T-helper 9 cell (primary cell): ENCODE measurements at places on chromosomes 13 and 19.

DNA sequence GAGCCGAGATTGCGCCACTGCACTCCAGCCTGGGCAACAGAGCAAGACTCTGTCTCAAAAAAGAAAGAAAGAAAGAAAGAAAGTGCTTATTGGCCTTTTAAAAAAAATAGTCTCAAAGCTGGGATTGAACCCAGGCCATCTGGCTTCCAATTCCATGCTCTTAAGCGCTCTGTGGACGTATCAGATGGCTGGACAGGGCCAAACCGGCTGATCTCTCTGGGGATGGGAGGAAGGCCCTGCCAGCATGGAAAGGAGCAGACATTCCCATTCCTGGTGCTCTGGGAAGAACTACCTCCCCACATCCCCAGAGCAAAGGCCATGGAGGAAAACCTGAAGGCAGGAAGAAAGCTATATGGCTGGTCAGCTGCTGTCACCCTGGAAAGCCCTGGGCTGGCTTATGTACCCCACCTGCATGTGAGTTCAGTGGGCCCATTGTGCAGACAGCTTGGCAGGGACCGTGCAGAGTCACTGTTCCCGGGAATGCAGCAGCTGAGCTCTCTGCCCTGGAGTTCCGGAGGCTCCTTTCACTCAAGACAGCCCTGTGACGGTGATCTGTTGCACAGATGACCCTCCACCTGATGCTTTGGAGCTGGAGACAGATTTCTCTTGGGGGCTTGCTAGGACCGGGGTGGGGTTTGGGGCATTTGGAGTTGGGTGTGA is 84.3 kb downstream of the SIPA1L3 start:
- no peak for DNase-seq

DNA sequence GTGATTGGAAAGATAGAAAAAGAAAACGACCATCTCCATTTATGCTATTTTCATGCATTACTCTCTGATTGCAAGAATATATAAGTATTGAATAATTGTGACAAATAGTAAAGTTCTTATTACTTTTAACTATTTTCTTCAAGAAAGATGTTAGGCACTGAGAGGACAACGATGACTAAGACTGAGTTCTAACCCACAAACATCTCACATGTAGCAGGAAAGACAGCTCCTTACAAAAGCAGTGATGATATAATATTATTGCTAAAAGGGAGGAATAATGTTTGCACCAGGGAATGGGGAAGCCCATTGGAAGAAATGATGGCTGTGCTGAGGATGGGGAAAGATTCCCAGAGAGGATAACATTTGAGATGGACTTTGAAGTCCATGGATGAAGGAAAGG is 22.6 kb downstream of the RXFP2 start:
- no peak for DNase-seq

GRCh38 chr19:53156850-53157249 is 2.0 kb downstream of the ZNF347 start:
- no peak for DNase-seq

GRCh38 chr13:67440236-67440975 is 210.3 kb upstream of the PCDH9 start:
- no peak for DNase-seq

DNA sequence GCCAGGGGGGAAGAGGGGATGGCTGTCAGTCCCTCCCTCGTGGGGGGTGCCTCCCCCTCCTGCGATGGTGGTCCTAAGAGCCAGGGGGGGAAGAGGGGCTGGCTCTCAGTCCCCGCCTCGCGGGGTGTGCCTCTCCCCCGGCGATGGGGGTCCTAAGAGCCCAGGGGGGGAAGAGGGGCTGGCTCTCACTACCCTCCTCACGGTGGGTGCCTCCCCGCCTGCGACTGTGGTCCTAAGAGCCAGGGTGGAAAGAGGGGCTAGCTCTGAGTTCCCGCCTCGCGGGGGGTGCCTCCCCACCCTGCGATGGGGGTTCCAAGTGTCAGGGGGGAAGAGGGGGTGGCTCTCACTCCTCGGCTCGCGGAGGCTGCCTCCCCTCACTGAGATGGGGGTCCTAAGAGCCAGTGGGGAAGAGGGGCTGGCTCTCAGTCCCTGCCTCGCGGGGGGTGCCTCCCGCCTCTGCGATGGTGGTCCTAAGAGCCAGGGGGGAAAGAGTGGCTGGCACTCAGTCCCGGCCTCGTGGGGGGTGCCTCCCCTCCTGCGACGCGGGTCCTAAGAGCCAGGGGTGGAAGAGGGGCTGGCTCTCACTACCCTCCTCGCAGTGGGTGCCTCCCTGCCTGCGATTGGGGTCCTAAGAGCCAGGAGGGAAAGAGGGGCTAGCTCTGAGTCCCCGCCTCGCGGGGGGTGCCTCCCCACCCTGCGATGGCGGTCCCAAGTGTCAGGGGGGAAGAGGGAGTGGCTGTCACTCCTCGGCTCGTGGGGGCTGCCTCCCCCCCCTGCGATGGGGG is 2325.6 kb upstream of the PCDH20 start:
- DNase-seq: no peak

- DNase-seq: peak; percentile 86
These were observed 625 bp upstream of the ZNF20 start for GRCh38 chr19:12140545-12141404.

DNA sequence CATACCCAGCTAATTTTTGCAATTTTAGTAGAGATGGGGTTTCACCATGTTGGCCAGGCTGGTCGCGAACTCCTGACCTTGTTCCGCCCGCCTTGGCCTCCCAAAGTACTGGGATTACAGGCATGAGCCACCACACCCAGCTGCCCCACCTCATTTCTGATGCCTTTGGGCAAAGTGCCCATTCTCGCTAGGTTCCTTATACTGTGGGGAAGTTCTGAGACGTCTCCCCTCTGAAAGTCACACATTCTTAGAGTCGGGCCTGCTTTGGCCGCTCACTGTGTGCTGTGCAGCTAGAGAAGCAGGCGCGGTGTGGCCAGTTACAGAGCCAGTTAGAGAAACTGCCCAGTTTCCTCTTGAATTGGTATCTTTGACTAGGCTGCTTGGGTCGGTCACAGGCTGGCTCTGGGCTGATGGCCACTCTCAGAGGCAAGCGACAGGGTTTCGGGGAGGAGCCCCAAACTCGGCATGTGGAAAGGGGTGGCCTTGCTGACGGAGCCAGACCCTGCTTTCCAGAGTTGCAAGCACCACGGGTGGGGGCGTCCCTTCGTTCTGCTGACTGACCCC is 18.0 kb downstream of the PRAM1 start:
- DNase-seq: no peak

DNA sequence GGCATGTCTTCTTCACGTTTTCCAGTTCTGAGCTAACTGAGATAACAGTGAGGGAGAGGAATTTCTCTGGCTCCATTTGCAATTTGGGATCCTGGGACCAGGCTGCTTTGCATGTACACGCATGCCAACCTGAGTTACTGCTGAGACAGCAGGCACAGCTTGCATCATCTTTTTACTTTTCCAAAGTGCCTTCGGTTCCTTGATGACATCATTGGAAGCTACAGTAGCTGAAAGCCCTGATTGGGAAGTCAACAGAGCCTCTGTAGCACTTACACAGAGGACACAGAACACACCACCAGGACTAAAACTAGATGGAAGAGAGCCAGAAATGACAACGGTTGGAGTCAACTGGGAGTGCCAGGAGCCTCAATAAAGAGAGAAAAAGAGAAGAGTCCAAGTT is 399.1 kb upstream of the GPC6 start:
- DNase-seq: no peak

DNA sequence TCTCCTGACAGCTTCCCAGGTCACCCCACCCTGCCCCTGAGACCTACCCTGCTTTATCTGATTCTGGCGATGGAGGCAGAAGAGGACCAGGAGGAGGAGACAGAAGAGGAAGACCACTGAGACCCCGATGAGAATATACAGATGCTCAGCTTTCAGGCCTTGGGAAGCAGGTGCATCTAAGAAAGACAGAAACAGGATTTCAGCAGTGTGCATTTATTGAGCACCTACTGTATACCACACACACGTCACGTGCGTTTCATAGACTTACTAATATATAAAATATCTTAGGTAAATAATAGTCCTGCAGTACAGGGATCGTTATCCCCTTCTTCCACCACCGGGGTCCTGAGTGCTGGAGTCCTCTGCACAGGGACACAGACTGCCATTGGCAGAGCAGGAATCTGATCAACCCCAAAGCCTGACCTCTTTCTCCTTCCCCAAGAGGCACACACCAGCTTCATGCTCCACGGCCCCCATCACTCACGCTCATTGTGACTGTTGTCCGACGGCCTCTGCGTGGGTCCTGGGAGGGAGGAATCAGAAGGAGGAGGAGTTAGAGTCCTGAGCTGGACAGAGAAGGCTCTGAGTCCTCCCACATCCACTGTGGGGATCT is 8.2 kb downstream of the LAIR1 start:
- DNase-seq: no peak

GRCh38 chr13:33228648-33229445 is 56.7 kb downstream of the STARD13 start:
- DNase-seq: no peak

DNA sequence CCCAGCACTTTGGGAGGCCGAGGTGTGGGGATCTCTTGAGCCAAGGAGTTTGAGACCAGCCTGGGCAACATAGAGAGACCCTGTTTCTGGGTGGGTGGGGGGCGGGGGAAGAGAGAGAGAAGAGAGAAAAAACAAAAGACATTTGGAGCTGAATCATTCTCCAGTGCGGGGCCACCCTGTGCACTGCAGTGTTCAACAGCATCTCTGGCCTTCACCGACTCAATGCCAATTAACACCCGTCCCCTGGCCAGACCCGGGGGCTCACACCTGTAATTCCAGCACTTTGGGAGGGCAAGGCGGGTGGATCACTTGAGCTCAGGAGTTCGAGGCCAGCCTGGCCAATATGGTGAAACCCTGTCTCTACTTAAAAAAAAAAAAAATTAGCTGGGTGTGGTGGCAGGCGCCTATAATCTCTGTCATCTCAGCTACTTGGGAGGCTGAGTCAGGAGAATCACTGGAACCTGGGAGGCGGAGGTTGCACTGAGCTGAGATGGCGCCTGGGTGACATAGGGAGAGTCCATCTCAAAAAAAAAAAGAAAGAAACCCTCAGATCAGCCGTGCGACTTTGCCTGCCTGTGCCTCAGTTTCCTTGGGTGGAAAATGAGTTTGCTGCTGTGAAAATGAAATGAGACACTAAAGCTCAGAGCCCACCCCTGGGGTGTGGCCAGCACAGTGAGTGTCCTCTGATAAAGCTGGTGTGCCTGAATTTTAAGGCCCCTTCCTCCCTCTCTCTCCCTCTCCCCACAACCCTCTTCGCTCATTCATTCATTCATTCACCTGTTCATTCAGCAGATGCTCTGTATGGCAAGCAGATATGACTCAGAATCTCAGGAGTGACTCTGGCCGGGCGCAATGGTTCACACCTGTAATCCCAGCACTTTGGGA is 6.4 kb downstream of the KLF2 start:
- DNase-seq: no peak

DNA sequence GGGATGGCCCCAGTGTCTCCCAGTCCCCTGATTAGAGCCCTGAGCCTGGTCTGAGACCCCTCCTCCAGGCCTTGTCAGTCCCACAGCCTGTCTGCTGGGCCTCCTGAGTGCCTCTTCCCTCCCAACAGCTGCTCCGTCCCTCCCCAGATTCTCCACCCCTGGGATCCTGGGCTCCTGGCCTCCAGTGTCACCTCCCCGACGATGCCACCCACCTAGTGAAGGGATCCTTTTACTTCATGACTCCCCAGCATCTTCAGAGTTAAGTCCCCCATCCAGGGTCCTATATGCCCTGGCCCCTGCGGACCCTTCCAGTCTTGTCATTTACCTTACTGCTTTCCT is 4.4 kb upstream of the PRX start:
- no peak for DNase-seq

GRCh38 chr13:112965573-112966115 is 3.4 kb upstream of the MCF2L start:
- no peak for DNase-seq
